ENCODE measurements at places on chromosomes 2 and 18.
A peak's percentile ranks its signal among the peaks of the same experiment; 100 is the strongest.

- DNase-seq = no peak
These were observed 57.8 kb upstream of the HNRNPA3 start for GRCh38 chr2:177154809-177155208.

DNA sequence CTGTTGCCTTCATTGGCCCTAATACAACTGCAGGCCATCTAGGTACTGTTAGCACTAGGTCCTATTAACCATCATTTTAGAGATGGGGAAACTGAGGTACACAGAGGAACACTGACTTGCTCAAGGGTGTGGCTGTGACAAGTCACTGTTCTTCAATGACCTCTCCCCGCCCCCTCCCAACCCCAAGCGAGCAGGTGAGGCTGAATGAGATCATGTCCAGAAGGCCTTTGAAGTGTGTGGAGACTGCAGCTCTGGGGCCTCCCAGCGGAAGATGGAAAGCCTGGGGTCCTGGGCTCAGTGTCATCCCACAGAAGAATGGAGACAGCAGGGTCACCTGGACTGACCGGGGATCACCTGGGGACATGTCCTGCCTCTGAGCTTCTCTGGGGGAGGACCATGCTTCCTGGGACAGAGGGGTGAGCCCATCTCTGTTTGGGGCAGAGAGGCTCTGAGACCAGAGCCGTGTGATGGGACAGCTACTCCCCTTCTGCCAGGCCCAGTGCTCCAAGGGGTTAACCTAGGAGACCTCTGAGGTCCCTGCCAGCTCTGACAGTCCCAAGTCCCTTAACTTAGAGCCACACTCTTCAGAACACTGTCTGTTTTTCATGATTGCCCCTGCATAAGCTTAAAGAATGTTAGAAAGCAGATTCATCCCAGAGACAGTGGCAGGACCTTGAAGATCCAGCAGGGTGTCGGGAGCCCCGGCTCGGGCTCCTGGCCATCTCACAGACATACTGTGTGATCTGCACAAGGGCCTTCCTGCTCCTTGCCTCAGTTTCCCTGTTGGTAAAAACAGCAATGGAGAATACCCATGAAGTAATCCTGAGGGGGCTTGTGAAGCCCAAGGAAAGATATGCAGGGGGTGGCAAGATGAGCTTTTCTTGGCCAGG is 16.7 kb upstream of the FOSL2 start:
- DNase-seq = no peak

DNA sequence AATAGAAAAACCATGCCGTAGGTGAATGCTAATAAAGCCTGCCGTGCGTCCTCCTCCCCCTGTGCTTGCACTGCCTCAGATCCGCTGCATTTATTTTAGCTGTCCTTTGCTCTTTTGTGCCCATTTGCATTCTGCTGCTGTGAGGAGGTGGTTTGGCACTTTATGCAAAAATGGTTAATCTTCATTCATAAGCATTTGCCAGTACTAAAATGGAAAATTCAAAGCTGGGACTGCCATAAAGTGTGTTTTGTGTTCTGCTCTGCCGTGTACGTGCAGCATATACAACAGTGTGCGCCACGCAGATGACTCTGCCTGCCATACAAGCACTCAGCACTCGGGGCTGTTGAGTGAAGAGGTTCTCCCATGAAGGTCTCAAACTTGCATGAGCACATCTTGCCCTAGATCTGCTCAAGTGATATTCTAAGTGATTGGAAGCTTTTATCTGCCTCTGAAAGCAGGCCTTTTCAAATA is 73.6 kb downstream of the SPATS2L start:
- no peak for DNase-seq

GRCh38 chr18:46356278-46357033 is 252.3 kb downstream of the HAUS1 start:
- DNase-seq = no peak

GRCh38 chr2:112153179-112153490 is 14.9 kb downstream of the FBLN7 start:
- no peak for DNase-seq

GRCh38 chr2:40348665-40349064 is 103.2 kb downstream of the SLC8A1 start:
- no peak for DNase-seq

DNA sequence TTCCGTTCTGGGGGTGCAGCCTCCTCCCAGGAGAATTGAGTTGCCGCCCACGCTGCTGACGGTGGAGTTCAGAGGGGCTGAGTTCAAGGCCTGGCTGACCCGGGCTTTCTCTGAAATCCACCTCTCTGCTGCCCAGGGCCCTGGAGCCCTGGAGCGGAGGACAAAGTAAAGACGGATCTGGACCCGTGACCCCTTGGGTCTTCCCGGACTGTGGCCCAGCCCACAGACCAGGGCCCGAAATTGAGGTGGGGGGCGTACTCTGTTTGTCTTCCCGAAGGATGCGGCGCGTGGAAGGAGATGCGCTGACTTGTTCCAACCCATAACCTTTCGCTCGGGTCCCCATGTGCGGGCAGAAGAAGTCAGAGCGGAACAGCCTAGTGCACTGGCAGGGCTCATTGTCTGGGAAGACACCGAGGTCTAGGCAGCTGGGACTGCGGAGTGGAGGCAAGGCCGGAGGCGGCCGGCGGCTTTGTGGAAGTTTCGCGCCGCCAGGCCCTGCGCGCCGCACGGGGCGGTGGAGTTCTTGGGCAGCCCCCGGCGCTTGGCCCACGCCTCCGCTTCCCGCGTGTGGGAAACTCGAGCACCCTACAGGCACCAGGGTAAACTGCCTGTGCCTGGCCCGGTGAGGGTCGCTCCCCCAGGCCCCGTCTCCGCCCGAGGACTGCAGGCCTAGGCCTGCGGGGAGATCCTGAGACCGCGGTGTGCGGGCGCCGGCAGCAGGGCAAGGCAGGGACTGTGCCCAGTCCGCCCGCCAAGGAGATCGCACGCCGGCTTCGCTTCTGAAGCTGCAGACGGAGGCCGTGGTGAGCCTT is 9.8 kb downstream of the POU3F3 start:
- no peak for DNase-seq

- DNase-seq = no peak
These were observed 143.4 kb downstream of the TMEM17 start for GRCh38 chr2:62362561-62362960.

DNA sequence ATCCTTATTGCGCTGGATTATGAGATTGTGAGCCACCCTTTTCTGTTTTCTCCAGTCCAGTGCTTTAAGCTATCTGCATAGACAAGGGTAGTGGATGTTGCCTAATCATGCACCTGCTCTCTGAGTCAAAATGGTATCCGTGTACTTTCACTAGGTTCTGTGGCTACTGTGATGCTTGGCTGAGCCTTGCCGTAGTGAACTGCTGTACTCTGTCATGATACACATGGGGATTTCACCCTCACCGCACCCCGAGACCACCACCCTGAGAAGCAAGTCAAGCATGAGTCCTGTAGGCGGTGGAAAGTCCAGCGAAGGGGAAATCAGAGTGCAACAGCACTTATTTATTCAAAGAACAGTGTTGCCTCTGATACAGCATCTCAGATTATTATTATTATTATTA is 55.0 kb downstream of the ARHGAP25 start:
- DNase-seq = peak; percentile 40

- no peak for DNase-seq
These were observed 17.2 kb downstream of the MFSD6 start for GRCh38 chr2:190425221-190425866.

DNA sequence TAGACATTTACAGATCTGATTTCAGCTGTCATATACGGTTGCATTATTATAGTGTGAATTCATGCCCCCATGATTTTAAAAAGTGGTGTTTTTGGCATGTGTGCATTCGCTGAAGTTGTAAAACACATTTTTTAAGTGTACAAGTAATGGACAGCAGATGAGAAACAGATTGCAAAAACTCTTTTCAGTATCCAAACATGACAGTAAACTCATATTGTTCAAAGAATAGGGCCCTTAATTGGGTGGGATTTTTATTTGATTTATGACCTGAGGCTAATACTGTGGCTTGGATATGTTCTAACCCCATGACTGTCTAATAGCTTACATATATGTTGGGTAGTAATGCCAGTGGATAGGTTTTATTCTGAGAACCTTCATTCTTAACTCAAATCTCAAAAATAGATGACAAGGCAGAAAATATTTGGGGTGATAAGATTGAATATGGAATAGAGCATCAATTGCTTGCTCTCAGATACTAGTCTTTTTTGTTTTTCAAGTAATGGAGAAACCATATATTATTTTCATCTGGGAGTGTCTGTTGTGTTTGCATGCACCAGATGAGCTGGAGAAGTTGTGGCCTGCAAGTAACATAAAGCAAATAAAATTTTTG is 118.6 kb downstream of the PARD3B start:
- no peak for DNase-seq

DNA sequence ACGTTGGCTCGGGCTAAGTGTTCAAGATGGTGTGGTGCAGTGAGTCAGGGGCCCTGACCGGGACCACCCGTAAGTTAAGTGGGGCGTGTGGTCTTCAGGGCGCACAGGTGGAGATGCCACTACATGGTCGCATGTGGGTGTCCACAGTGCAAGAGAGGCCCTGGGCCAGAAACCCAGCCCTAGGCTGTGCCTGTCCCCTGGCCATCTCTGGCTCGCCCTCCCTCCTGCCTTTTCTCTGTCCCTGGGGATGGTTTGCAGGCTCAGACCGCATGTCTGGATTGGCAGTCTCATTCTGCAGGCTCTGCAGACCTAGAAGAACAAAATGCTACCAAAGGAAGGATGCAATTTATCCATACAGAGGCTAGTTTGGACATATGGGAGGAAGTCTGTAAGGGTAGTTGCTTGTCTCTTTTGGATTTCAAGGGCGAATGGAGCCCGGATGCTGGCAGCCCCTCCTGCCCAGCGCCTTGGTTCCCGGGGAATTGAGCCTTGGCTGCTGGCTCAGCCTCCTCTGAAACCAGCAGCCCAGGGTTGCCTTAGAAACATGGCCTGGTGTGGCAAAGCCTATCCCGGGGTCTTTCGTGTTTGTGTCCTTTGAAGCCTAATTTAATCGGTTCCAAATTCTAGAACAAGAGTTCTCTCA is 417.5 kb upstream of the HS6ST1 start:
- DNase-seq = no peak

GRCh38 chr2:225865468-225865867 is 466.0 kb downstream of the NYAP2 start:
- no peak for DNase-seq

- no peak for DNase-seq
These were observed 253.3 kb upstream of the AGAP1 start for GRCh38 chr2:235240574-235240973.

GRCh38 chr2:126527836-126528490 is 128.0 kb upstream of the GYPC start:
- peak; percentile 83 for DNase-seq

GRCh38 chr18:21398121-21398520 is 156.1 kb downstream of the GREB1L start:
- DNase-seq = no peak

- no peak for DNase-seq
These were observed 103.0 kb downstream of the USP40 start for GRCh38 chr2:233463586-233463985.

- no peak for DNase-seq
These were observed 68.2 kb downstream of the CALCRL start for GRCh38 chr2:187379869-187380268.

DNA sequence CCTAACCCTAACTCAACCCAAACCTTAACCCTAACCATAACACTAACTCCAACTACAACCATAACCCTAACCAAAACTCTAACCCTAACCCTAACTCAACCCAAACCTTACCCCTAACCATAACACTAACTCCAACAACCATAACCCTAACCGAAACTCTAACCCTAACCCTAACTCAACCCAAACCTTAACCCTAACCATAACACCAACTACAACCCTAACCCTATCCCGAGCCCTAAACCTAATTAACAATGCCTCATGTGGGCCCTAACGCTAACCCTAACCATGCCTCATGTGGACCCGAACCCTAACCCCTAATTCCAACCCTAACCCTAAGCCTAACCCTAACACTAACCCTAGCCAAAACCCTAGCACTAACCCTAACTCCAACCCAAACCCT is 11.5 kb upstream of the GPR35 start:
- no peak for DNase-seq

DNA sequence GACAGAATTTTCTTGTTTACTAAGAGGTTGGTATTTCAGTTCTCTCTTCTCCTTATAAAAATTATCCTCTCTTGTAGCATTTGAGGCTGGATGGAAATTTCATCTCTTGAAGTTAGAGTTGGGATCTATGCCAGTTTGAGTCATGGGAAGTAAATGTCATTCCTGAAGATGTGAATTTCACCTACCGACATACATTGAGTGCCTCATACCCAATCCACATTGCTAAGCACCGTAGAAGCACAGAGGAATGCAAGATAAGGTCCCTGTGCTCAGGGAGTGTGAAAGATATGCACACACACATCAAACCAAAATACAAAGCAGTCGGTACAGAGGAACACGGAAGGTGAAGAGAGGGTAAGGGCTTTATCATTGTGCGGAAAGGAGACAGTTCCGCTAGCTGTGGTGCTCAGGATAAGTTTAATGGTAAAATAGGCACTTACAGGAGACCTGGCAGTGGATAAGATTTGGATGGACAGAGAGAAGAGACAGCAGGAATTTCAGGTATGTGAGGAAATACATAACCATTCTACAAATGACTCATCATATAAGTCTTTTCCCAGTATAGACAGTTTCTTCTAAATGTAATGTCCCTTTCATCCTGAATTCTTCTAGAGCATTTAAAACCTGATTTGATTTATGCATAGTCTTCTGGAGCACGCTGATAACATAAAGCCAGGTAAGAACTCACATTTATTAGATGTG is 205.3 kb upstream of the ST6GAL2 start:
- no peak for DNase-seq

- no peak for DNase-seq
These were observed 149.6 kb upstream of the GULP1 start for GRCh38 chr2:188142088-188142487.

GRCh38 chr2:219086196-219086595 is 25.5 kb upstream of the IHH start:
- DNase-seq = no peak

DNA sequence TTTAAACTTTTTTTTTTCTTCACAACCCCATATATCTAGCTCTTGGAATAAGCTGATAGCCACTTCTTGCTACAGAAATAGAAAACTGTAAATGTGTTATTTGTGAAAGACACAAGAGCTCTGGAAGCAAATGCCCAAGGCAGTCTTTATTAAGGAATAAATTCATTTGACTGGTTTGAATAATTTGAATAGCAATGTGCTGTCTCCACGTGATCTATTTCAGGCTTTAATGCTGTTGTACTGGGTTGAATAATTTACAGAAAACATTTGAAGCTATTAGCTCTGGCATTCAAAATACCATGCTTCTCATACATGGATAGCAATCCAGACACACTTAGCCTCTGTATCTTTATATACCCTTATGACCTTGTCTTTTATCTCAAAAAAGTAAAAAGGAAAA is 366.7 kb upstream of the KCNJ3 start:
- no peak for DNase-seq

GRCh38 chr2:146239392-146240135 is 1605.3 kb upstream of the ACVR2A start:
- no peak for DNase-seq

- DNase-seq = no peak
These were observed 629.6 kb upstream of the FANCL start for GRCh38 chr2:58870704-58871103.

Measured in activated naive CD4-positive, alpha-beta T cell treated with anti-CD3 and anti-CD28 coated beads for 36 hours (primary cell).